ENCODE measurements at places on chromosomes 7 and 10. TPM values are rescaled to one million over a fixed set of nuclear protein-coding genes. Genes with fewer than 3 reads are reported as not detected.

- no peak for DNase-seq
Observed at GRCh38 chr7:99359465-99360154, 14.9 kb upstream of the ARPC1B start.

- no peak for DNase-seq
Observed at GRCh38 chr7:5382281-5382892, 41.2 kb downstream of the TNRC18 start.

DNA sequence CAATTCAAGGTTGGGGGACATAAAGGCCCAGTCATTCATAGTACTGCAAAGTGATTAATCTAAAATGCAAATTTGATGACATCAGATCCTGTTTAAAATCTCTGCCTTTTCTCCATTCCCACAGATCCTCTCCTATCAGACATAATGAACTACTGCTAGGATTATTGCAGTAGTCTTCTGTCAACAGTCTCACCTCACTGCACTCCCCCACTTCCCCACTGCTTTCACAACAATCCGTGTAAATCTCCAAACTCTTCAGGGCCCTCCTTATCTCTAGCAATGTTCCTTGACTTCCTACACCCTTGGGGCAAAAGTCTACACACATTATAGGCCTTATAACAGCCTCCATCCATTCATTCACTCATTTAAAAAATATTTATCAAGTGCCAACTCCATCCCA, 112.4 kb downstream of the KBTBD2 start:
- no peak for DNase-seq

The PIP gene
- total RNA-seq = not detected

The PDK4 gene
- total RNA-seq = not detected

GRCh38 chr10:90935581-90936275, 14.8 kb upstream of the ANKRD1 start:
- no peak for DNase-seq

GRCh38 chr10:92575961-92576360, 2.1 kb upstream of the IDE start:
- no peak for DNase-seq

The TAS2R3 gene
- 0.50 TPM for total RNA-seq

The NAT16 gene
- total RNA-seq = not detected

DNA sequence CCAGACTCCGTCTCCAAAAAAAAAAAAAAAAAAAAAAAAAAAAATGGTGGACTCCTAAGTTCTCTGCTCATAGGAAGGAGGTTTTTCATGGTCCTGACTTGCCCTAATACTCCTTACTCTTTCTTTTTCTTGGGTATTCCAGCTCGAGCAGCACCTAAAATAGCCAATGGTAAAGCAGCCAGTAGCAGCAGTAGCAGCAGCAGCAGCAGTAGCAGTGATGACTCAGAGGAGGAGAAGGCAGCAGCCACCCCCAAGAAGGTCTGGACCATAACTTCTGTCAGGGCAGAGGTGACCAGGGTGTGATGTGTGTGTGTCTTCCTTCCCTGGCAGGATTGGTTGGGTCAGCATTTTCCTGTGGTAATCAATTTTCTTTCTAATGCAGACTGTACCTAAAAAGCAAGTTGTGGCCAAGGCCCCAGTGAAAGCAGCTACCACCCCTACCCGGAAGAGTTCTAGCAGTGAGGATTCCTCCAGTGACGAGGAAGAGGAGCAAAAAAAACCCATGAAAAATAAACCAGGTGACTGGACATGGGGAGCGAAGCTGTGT, 6.9 kb downstream of the NOLC1 start:
- DNase-seq = no peak

DNA sequence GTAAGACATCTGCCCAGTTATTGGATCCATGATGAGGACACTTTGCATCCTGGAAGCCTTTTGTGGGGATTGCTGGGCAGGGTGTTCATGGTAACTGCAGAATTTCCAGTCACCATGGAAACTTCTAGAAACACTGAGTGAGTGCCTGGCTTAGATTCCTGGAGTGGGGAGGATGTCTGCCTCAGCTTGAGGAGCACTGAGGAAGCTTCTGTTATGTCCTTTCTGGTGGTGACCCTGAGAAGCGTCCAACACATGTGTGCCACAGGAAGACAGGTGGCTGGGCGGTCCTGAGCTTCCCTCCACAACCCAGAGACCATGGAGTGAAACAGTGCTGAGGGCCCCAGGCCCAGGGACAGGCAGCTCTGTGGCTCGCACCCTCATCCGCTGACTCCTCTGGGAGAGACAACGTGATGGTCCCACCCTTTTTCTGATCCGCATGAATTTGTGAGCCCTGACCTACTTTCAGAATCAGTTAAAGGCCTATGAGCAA, 191.8 kb upstream of the CXCL12 start:
- DNase-seq = no peak

GRCh38 chr7:156152390-156152789, 340.1 kb upstream of the SHH start:
- DNase-seq = no peak

The MYO3A gene
- not detected for total RNA-seq

DNA sequence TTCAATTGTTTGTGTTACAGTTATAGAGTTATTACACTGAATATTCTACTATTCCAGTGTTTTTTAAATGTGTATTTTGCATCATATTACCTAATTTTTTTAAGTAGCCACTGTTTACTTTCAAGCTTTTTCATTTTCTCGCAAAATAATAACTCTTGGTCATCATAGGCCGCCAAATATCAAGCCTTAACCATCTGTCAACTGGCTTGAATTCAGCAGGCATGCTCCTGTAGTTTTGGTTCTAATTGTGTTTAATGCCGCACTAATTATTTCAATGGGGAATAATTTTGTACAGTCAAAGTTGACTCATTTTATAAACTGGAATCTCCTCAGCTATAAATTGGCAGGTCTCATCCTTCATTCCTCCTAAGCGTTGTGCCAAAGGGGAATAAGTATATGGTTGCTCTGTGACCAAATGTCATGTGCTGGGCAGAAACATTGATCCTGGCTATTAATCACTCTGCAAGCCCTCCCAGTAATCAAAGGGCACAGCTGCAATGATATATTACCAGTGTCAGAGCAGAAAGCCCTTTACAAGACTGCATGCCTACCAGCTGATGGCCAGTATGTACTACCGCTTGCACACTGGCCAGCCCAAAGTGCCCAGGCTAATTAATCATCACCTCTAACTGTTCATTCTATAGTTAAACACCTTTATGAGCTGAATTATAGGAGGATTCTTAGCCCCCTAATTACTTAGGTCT, 74.8 kb downstream of the SKAP2 start:
- no peak for DNase-seq

- DNase-seq = no peak
Observed at GRCh38 chr7:38673795-38674194, 42.6 kb upstream of the AMPH start.

Data from activated CD8-positive, alpha-beta T cell treated with anti-CD3 and anti-CD28 coated beads, Interleukin-2, amount 10 ng/mL, durations not matched to agents 7 days and 5 days (primary cell).